ENCODE measurements at places on chromosomes 13 and 19.

- no peak for DNase-seq
Observed at GRCh38 chr13:29859971-29860370, 9.6 kb upstream of the UBL3 start.

GRCh38 chr19:58058467-58058866 is 615 bp upstream of the ZNF135 start:
- DNase-seq, result no peak

GRCh38 chr19:50191216-50191615 is 12.2 kb upstream of the MYH14 start:
- no peak for DNase-seq

DNA sequence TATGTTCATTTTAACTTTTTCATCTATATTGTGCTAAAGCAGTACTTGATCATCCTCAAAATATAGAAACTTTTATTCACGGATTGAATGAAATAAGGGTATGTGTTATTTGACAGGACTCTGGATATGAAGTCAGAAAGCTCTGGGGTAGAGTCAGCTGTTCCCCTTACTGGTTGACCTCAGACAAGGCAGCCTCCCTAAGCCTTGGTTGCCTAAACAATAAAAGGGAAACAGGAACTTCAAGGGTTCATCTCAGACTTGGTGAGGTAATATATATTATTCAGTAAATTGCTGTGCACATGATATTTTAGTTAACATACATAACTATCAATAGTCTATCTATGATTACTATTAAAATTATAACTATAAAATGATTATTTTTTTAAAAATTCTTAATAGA is 13.6 kb downstream of the POLR1D start:
- DNase-seq, result no peak

DNA sequence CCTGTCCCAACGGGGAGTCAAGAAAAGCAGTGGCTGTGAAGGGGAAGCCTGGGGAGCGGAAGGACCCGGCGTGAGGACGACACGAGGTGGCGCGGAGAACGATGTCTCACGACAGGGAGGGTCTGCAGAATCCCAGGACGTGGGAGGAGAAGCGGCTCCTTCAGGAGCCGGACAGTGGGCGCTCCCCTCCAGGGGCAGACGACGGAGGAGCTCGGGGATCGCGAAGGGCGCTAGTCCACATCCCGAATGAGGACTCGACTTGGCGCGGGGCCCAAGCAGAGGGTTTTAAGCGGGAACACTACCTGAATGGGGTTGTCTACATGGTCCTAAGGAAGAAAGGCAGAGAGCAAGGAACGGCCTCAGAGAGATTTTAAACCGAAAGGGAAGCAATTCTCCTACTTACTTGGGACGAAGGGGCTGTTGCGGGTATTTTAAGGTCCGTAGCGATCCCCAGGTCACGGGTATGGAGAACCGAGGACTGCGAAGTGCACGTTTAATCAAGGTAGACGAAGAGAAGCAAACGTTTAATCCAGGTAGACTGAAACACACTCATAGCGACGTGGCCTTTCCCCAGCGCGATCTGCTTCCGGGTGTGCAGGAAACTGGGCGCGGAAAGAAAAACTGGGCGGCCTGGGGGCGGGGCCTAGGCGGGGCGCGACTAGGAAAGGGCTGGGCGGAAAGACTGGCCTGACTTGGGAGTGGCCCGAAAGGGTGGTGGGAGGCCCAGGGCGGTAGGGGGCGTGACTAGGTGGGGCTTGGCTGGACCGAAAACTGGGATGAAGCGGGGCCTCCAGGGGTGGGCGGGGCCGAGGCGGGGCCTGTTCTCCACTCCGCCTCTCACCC is at the start of gene ZNF841:
ZNF841 (minus strand) TSS at position 594 of the 843 bp plus-strand sequence. CDS start 10,964 bp downstream, outside the sequence.
- peak; percentile 88 for DNase-seq

GRCh38 chr13:50277127-50277526 is 261.9 kb downstream of the KCNRG start:
- no peak for DNase-seq

DNA sequence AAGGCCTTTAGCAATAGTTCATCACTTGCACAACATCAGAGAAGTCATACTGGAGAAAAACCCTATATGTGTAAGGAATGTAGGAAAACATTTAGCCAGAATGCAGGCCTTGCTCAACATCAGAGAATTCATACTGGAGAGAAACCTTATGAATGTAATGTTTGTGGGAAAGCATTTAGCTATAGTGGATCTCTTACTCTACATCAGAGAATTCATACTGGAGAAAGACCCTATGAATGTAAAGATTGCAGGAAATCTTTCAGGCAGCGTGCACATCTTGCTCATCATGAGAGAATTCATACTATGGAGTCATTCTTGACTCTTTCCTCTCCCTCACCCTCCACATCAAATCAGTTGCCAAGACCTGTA is 19.8 kb downstream of the ZNF583 start:
- no peak for DNase-seq

GRCh38 chr19:44871809-44872208 is 19.2 kb upstream of the TOMM40 start:
- no peak for DNase-seq

DNA sequence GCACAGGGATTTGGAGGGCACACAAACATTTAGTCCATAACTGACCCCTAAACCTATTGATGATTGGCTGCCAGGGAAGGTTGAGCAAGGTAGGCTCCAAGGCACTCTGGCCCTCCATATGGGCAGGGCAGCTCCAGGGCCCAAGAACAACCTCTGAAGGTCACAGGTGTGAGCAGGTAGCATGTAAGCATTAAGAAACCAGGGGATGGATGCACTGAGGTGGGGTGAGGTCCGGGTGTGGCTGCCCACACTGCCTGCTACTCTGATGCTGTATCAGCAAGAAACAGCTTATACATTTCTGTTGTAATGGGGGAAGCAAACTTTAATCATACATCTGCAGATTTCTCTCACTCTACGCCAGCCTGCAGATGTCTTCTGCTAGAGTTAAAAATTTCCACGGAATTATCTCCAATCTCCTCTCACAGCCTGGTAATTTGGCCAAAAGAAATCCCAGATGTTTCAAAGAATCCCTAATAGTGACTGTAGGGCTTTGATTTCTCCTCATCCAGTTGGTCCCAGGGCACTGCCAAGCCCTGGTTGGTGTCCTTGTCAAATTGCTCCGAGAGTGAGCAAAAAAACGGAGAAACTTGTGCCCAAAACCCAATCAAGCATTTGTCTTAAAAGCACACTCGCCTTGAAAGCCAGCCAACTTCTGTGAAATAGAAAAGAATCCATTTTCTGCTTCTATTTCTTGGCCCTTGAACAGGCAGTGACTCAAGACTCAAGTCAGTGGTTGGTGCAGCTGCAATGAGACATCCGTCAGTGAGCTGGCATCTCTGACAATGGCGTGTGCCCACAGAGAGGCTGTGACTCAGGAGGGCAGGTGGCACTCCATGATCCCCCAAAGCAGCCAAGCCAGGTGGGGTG is 72.5 kb upstream of the MRI1 start:
- peak; percentile 55 for DNase-seq

- DNase-seq, result peak; percentile 96
Observed at GRCh38 chr19:2969104-2969504, 8.3 kb upstream of the TLE6 start.

GRCh38 chr19:38031423-38031770 is 124.4 kb downstream of the SIPA1L3 start:
- no peak for DNase-seq

DNA sequence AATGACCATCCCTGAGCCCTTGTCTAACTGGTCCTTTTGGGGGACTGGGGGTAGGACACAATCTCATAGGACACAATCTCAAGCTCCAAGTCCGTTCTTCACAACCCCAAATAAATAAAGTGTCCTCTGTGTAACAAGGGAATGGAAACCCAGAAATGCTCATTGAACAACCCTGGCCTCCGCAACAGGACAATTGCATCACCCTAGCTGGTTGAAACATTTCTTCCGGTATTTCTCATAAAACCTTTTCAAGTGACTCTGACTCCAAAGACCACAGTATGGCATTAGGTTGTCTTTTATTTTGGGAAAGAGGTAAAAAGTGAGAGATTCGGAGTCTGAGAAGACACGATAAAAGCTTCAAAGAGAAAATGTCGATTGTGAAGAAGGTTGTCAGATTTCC is 186.6 kb downstream of the ZNF536 start:
- no peak for DNase-seq

DNA sequence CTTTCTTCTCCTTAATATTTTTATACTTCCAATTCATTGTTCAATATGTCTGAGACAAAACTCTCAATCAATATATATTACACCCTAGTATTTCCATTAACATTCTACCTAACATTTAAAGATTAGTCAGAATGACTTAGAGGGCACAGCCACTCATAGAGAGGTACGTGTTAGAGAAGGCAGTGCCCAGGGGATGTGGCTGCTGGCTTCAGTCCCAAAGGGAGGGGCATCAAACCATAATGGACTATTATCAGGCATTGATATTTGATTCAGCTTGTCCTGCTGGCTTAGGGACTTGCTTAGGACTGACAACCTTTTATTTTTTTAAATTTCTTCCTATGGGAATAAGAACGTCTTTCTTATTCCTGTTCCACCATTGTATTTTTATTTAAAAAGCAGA is 1392.0 kb upstream of the ATXN8OS start:
- no peak for DNase-seq

DNA sequence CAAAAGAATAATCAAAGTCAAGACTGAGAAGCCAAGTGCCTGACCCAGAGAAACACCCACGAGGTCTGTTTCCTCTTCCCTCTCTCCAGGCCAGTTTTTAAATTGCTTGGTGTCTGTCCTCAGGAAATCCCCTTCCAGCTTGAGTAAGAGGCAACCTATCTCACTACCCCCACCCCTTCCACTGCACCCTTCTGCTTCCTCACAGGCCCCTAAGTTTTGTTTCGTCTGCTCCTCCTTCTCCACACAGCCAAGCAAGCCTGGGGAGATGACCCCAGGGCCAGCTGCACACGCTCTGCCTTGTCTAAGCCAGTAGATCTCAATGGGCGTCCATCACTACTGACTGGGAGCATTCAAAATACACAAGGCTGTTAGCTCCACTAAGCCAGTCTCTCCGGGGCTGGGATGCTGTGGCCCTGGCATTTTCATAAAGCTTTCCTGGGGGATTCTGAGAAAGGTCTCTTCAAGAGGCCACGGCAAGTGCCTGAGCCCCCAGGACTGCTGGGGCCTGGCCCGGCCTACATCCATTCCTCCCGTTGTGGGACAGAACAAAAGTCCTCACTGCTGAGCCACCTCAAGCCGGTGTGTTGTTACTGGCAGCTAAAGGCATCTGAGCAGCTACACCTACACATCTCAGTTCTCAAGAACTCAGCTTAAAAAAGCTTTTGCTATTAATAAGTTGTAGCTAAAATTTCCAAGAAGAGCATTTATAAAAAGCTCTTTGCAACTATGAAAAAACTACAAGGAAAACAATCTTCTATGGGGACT is 14.9 kb upstream of the IL4I1 start:
- no peak for DNase-seq

- no peak for DNase-seq
Observed at GRCh38 chr19:37551129-37551993, 43.2 kb downstream of the ZNF571 start.

DNA sequence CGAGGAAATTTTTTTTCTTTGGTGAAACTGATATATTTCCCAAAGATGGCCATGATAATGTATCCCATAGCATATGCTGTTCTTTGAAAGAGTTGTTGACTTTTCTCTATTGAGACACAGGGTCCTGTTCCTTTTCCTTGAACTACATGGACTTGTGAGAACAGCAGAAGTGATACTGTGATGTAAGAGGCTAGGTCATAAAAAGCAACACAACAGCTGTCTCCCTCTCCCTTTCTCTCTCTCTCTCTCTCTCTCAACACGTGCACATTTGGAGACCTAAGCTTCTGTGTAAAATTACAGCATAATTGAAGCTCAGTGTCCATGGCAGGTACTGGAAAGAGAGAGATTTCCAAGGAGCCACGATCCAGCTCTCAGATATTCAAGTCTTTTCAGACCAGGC is 1712.4 kb downstream of the EFNB2 start:
- no peak for DNase-seq

- DNase-seq, result no peak
Observed at GRCh38 chr13:95185851-95186250, 115.4 kb downstream of the ABCC4 start.

GRCh38 chr19:9054765-9055164 is 32.1 kb upstream of the OR1M1 start:
- no peak for DNase-seq

- DNase-seq, result no peak
Observed at GRCh38 chr19:57841122-57841763, 8.4 kb upstream of the ZNF587 start.

DNA sequence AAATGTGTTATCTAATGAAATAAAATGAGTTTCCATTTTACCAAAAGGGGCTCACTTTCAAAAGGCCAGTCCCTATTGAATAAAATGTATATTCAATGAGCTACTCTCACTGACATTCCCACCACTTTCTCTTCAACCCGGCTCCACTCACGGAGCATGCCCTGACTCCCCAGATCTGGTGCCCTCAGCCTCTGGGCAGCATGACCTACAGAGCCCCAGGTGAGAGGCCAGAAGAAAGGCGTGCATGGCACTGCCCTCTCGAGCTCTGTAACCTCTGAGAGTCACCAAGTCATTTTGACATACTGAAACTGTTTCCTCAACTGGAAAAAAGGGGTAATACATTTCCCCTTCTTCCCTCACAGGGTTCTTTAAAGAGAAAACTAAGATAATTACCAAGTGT is 25.2 kb upstream of the SIAH3 start:
- no peak for DNase-seq

- no peak for DNase-seq
Observed at GRCh38 chr13:98910501-98910951, 67.3 kb downstream of the DOCK9 start.

GRCh38 chr19:21604951-21605476 is 99.6 kb downstream of the ZNF429 start:
- DNase-seq, result no peak

DNA sequence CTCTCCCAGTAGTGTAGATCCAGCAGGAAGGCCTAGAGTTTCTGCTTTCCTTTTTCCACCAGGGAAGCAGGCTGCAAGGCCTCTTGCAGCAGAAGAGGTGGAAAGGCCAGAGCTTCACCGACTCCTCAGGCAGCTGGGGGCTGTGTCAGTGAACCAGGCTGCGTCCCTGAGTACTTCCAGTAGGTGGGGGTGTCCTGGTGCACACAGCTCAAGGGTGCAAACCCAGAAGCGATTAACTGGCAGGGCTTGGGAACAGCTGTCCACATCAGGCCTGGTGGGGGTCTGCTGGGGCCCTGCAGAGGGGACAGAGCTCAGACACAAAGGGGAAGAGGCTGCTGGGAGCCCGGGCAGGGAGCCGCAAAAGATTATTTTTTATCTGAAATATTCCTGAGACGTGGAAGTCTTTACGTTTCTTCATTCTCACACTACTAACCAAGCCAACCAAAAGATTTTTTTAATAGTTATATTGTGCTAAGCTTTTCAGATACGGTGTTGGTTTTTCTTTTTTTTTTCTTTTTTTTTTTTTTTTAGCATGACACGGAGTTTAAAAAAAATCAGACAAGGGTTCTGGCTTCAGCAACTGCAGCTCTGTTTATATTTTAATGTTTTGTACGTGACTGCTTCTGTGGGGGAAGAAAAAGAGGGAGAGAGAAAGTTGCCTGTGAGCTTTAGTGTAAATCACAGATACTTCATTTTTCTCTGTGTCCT is 11.0 kb downstream of the TSHZ3 start:
- DNase-seq, result no peak

GRCh38 chr13:37319031-37319443 is 213.6 kb upstream of the CSNK1A1L start:
- DNase-seq, result no peak
